Lower lobe of right lung (tissue), 2 donors: ENCODE measurements at places on chromosomes 5 and 9. TPM values are rescaled to one million over a fixed set of nuclear protein-coding genes. Genes with fewer than 3 reads are reported as not detected.

DNA sequence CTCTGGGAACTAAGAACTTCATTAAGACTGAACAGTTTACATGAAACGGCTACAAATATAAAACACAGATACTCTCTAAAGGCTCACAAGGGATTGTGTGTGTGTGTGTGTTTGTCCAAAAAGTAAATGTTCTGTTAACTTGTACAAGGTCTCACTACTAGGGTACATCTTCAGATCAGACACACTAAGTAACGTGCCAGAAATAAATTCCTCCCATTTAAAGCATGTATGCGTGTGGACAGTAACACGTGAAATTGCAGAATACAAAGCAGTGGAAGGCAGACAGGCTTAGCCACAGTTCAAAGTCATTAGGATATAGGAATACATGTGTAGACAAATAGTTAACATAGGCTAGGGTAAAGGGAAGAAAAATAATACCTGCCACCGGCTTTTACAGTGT lies 1.8 kb downstream of the BNC2 start:
- no peak overlapping the region for H3K27ac ChIP-seq
- DNase-seq: no peak
- peaks cover 9% of the 10 kb centered on the region for H3K27me3 ChIP-seq
- H3K4me3 ChIP-seq: peak overlapping the region; percentile 61
- no peaks in the 10 kb centered on the region for H3K36me3 ChIP-seq

The ANGPTL2 gene
- total RNA-seq: 11.4 TPM

GRCh38 chr9:129458663-129459546 lies 162.0 kb downstream of the C9orf50 start:
- peak overlapping the region; percentile 64 for H3K27ac ChIP-seq
- peak; percentile 61 for DNase-seq
- H3K4me1 ChIP-seq: peaks cover 37% of the 10 kb centered on the region
- no peaks in the 10 kb centered on the region for H3K36me3 ChIP-seq
- H3K27me3 ChIP-seq: no peaks in the 10 kb centered on the region

DNA sequence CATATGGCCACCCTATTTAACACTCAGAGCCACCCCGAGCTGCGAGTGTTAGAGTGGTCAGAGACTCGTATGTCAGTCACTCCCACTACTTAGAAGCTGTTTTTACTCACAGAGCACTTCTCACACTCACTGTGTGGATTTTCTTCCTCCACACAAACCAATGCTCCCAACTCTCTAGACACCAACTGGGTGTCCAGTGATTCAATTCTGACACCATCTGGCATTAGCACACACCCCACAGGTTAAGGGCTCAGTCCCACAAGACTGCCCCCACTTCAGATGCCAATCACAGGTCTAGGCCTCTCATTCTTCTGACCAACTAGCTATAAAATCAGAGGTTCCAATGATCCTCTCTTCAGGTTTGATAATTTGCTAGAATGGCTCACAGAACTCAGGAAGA lies 174.8 kb downstream of the FANCC start:
- peaks cover 3% of the 10 kb centered on the region for H3K36me3 ChIP-seq
- no peaks in the 10 kb centered on the region for H3K27me3 ChIP-seq
- DNase-seq: no peak
- no peak overlapping the region for H3K27ac ChIP-seq
- no peak overlapping the region for H3K4me3 ChIP-seq
- H3K4me1 ChIP-seq: no peaks in the 10 kb centered on the region

DNA sequence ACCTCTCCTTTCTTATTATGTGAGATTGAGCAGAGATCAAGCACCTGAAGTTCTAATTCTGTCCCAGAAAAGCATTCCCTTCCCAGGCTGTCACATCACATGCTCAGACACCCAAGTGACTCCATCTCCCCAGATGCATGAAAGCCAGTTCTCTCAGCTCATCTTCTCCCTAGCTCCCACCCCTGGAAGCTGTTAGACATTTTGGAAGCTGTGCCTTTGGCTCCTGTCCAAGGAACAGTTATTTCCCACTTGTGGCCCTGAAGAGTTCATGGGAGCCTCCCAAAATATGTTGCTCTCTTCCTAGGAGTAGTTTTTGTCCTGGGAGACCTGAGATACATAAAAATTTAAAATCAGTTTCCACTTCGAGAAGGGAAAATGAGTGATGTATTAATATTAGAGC lies 161.4 kb upstream of the GAS1 start:
- H3K4me3 ChIP-seq: no peak overlapping the region
- no peaks in the 10 kb centered on the region for H3K4me1 ChIP-seq
- no peaks in the 10 kb centered on the region for H3K27me3 ChIP-seq
- DNase-seq: no peak
- no peak overlapping the region for H3K27ac ChIP-seq
- H3K36me3 ChIP-seq: no peaks in the 10 kb centered on the region

- H3K4me3 ChIP-seq: no peak overlapping the region
- no peaks in the 10 kb centered on the region for H3K4me1 ChIP-seq
- no peaks in the 10 kb centered on the region for H3K36me3 ChIP-seq
- H3K27ac ChIP-seq: no peak overlapping the region
These were observed 378.3 kb downstream of the KCTD16 start for GRCh38 chr5:144548936-144549335.

DNA sequence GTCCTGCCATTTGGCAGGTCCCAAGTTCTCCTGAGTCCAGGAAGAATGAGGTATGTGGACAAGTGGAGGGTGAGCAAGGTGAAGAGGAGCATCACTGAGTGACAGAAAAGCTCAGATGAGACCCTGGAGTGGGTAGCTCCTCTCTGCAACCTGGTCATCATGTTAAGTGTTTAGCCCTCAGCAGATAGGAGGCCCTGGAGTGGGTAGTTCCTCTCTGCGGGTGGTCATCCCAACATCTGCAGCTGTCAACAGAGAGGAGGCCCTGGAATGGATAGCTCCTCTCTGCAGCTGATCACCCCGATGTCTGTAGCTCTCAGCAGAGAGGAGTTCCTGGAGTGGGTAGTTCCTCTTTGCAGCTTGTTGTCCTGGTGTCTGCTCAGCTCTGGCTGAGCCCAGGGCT lies 48.4 kb downstream of the NDUFAF2 start:
- no peaks in the 10 kb centered on the region for H3K36me3 ChIP-seq
- DNase-seq: no peak
- no peaks in the 10 kb centered on the region for H3K4me1 ChIP-seq
- H3K27ac ChIP-seq: no peak overlapping the region
- no peak overlapping the region for H3K4me3 ChIP-seq

The CTNND2 gene
- total RNA-seq: 6.0 TPM

DNA sequence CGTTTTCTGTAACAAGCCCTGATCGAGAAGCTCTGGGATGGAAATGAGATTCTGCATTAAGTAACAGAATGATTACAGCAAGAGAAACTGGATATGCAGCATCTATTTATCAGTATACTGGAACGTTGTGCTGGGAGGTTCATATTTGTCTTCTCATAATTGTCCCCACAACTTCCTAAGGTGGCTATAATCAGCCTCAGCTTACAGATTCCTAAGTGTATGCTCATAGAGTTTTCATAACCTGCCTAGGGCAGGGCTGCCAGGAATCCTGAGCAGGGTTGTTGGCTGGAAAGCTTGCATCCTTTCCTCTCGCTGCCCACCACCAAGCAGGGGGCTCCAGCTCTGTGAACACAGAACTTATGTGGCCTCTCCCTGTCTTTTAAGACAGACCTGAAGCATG lies 70.2 kb downstream of the FNBP1 start:
- DNase-seq: no peak
- H3K27me3 ChIP-seq: no peaks in the 10 kb centered on the region
- no peak overlapping the region for H3K4me3 ChIP-seq
- peaks cover 19% of the 10 kb centered on the region for H3K4me1 ChIP-seq

DNA sequence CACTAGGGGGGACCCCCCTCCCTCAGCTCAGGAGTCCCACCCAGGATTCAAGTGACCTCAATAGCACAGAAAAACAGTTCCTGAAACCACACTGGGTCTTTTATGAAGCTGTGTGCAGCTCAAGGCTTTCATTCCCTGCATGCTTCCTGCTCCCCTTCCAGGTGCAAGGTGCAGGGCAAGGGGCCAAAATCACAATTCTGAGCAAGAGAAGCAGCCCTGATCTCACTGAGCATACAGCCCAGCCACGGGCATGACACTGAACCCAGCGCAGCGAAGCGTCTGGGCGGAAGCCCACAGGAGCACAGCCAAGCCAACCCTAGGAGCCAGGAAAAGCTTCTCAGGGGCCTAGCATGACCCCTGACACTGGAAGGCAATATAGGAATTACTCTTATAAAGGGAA lies 62.9 kb downstream of the IRX2 start:
- H3K4me1 ChIP-seq: no peaks in the 10 kb centered on the region
- H3K27ac ChIP-seq: no peak overlapping the region
- no peak overlapping the region for H3K4me3 ChIP-seq
- H3K27me3 ChIP-seq: no peaks in the 10 kb centered on the region

- H3K27ac ChIP-seq: peak overlapping the region; percentile 24
- peak; percentile 48 for DNase-seq
- H3K4me3 ChIP-seq: no peak overlapping the region
- H3K36me3 ChIP-seq: no peaks in the 10 kb centered on the region
These were observed 105.6 kb downstream of the SUSD1 start for GRCh38 chr9:112069318-112070169.

The SPAAR gene
- 11.9 TPM for total RNA-seq

GRCh38 chr5:59540366-59540765 lies 353.2 kb downstream of the PDE4D start:
- H3K27ac ChIP-seq: no peak overlapping the region
- no peaks in the 10 kb centered on the region for H3K36me3 ChIP-seq
- DNase-seq: no peak
- peaks cover 16% of the 10 kb centered on the region for H3K4me1 ChIP-seq
- H3K4me3 ChIP-seq: no peak overlapping the region

GRCh38 chr9:35619800-35620158 lies 1.6 kb upstream of the CD72 start:
- H3K4me3 ChIP-seq: no peak overlapping the region
- DNase-seq: no peak

The ARID3C gene
- not detected for total RNA-seq

The PLAC8L1 gene
- not detected for total RNA-seq

The PAM gene
- total RNA-seq: 171 TPM

GRCh38 chr5:162107591-162107990 lies 40.0 kb downstream of the GABRG2 start:
- no peaks in the 10 kb centered on the region for H3K36me3 ChIP-seq
- no peak for DNase-seq
- no peaks in the 10 kb centered on the region for H3K27me3 ChIP-seq
- H3K4me3 ChIP-seq: no peak overlapping the region

DNA sequence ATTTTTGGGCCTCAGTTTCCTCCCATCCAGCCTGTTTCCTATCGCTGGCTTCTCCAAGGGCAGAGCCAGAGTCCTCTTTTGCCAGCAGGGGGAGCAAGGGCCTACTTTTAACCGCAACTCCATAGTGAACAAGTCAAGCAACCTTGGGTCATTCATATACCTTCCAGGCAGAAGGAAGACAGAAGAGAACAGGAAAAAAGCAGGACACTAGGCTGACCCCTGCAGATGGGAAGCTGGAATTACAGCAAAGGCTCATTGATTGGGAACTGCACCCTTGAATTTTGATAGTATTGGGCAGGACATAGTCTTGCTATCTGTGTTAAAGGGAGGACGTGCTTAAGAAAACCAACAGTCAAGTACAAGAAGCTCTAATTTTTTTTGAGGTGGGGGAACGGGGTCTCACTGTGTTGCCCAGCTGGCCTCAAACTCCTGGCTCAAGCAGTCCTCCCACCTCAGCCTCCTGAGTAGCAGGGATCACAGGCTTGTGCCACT lies 30.1 kb downstream of the QRFP start:
- no peak overlapping the region for H3K4me3 ChIP-seq
- no peak for DNase-seq
- peaks cover under 1% of the 10 kb centered on the region for H3K4me1 ChIP-seq
- peaks cover 78% of the 10 kb centered on the region for H3K36me3 ChIP-seq
- no peak overlapping the region for H3K27ac ChIP-seq
- no peaks in the 10 kb centered on the region for H3K27me3 ChIP-seq

The TMEM232 gene
- total RNA-seq: 11.4 TPM

The GDNF gene
- not detected for total RNA-seq

DNA sequence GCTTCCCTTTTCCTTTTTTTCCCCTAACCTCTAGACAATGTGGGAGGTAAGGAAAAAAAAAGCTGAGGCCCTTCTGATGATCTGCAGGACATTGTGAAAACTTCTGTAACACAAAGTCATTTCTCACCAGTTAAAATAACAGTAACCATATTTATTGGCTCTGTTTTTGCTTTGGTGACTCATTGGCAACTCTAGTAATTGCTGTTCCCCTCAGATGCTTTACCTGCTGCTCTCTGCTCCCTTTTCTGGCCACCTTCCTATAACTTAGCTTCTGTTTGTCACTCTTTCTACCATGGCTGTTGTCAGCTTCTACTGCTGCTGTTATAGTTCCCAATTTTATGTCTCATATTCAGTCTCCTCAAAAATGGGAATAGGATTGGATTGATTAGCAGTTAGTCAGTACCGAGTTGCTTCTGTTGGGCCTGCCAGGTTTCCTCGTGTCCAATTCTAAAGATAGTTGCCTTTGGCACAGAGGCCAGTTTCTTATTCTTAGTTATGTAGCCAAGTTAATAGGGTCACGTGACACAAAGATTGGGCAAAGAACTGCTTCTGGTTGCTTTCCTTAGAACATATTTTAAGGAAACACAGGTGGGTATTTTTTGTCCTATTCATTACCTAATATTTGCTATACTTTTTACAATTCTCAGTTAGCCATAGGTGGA lies 16.8 kb downstream of the SCAMP1 start:
- H3K36me3 ChIP-seq: no peaks in the 10 kb centered on the region
- H3K27ac ChIP-seq: no peak overlapping the region
- no peaks in the 10 kb centered on the region for H3K27me3 ChIP-seq
- no peak for DNase-seq

The SLC36A3 gene
- not detected for total RNA-seq

DNA sequence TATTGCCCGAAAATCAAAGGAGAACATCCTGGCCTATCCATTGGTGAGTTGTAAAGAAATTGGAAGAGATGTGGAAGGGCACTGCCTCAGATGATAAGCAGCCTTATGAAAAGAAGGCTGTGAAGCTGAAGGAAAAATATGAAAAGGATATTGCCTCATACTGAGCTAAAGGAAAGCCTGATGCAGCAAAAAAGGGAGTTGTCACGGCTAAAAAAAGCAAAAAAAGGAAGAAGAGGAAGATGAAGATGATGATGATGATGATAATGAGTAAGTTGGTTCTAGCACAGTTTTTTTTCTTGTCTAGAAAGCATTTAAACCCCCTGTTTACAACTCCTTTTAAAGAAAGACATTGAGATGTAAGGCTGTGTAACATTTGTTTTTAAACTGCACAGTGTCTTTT lies 59.8 kb upstream of the ZBED3 start:
- H3K27ac ChIP-seq: no peak overlapping the region
- H3K4me1 ChIP-seq: no peaks in the 10 kb centered on the region
- DNase-seq: no peak
- H3K4me3 ChIP-seq: no peak overlapping the region

GRCh38 chr5:99005506-99005905 lies 76.7 kb upstream of the CHD1 start:
- no peak overlapping the region for H3K27ac ChIP-seq
- H3K27me3 ChIP-seq: no peaks in the 10 kb centered on the region
- DNase-seq: no peak

The ORM2 gene
- 3.1 TPM for total RNA-seq

- no peaks in the 10 kb centered on the region for H3K36me3 ChIP-seq
- DNase-seq: no peak
- H3K4me1 ChIP-seq: no peaks in the 10 kb centered on the region
These were observed 75.1 kb upstream of the FER start for GRCh38 chr5:108672639-108673038.
